NCI-H2081 (cell line): ENCODE measurements at places on chromosomes 1 and 21.

DNA sequence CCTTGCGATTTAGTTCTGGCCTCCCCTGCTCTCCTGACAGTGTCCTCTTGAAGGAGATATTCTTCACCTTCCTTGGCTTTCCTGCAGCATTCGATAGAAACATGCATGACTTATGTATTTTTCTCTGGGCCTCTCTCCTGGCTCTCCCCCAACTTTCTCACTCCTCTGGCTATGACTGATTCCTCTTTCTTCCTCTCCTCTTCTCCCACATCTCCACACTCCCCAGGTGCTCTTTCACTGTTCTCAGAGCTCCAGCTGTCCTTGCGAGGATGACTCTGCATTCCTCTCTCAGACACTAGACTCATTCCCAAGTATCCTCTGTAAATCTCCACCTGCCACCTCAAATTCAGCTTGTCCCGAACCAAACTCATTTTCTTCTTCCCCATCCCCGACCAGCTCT is 18.0 kb downstream of the LRRC42 start:
- no peak for DNase-seq

- no peak for DNase-seq
Observed at GRCh38 chr21:45438391-45439145, 33.6 kb downstream of the COL18A1 start.

DNA sequence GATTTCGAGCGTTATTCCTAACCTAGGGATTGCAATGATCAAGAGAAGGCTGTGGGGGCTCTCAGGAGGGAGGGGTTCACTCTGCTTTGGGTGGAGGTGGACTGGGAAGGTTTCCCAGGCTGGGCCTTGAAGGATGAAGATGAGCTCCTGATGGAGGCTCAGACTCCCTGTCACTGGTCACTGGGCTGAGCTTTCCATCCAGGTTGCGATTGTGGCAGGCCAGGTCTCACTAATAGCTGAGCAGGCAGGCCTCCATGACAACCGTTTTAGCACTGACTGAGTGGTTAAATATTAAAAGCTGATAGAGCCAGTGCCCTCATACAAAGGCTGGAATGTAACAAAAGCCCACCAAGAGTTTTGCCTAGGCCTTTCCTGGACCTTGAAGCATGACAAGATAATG is 36.2 kb upstream of the EFCAB14 start:
- DNase-seq, result no peak

GRCh38 chr1:99749504-99750347 is 16.7 kb downstream of the FRRS1 start:
- no peak for DNase-seq

GRCh38 chr1:92466683-92467352 is 19.9 kb downstream of the GFI1 start:
- no peak for DNase-seq

DNA sequence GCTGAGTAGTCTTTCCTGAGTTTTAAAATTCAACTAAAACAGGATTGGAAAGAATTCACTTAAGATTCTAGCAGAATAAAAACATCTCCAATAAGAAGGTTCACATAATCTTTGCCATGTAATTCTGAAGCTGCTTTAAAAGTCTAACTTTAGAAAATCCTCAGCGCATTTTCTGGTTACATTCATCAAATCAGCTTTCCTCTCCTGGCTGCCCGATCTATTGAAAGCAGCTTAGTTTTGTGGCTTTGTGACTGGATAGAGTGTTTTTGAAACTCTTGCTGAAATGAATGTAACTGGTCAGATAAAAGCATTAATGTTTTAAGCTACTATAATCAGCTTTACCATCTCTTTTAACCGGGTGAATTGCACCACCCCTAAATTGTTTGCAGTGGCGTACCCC is 66.8 kb downstream of the DOP1B start:
- DNase-seq, result no peak

GRCh38 chr21:25589887-25590286 is 17.4 kb downstream of the MRPL39 start:
- DNase-seq, result no peak

GRCh38 chr1:53734650-53735211 is 4.2 kb downstream of the GLIS1 start:
- no peak for DNase-seq

GRCh38 chr1:209227171-209227570 is 356.3 kb upstream of the CAMK1G start:
- DNase-seq, result no peak

DNA sequence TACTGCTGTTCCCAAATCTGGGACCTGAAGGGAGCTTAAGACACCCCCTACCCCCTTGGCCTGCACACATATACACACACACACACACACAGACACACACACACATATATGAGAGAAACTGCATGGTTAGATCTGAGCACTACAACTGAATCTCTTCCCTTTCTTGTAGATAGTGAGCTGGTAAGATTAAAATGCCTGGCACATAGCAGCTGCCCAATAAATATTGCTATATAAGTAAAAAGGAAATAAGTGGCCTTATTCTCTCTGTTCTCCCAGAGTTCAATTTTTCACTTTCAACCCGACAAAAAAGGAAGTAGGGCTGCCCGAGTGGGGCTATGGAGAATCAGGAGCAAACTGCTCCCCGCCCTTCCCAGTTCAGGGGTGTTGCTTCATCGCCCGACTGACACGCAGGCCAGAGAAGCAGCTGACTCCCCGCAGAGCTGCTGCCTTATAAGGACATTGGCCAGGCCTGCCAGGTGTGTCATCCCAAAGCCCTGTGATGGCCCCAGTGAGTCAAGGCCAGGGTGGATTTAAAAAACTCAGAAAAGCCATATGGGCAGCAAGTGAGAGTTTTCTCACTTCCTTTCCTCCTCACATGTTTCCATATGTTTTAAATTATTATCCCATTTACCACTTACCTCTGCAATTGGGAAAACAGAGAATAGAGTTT is 106.5 kb upstream of the SLC44A3 start:
- DNase-seq, result no peak

GRCh38 chr1:192489748-192490147 is 85.8 kb upstream of the RGS1 start:
- DNase-seq, result peak; percentile 92

DNA sequence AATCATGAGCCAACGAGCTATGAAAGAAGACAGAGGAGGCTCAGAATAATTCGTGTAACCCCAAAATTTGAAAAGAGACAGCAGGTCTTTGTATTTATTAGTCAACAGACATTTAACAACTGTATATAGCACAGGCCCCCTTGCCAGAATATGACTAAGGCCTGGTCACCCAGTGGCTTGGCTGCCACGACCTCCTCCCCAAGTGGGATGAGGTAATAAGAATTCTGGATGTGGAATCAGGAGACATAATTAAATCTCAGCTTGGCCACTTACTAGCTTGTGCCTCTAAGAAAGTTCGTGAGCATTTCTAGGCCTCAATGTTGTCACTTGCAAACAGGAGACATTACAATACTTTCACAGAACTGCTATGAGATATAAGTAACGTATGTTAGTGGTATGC is 134.2 kb upstream of the TNFSF4 start:
- no peak for DNase-seq

- DNase-seq, result no peak
Observed at GRCh38 chr1:218332416-218332815, 12.7 kb upstream of the TGFB2 start.

GRCh38 chr1:54581621-54582035 is 33.6 kb downstream of the ACOT11 start:
- DNase-seq, result peak; percentile 19

DNA sequence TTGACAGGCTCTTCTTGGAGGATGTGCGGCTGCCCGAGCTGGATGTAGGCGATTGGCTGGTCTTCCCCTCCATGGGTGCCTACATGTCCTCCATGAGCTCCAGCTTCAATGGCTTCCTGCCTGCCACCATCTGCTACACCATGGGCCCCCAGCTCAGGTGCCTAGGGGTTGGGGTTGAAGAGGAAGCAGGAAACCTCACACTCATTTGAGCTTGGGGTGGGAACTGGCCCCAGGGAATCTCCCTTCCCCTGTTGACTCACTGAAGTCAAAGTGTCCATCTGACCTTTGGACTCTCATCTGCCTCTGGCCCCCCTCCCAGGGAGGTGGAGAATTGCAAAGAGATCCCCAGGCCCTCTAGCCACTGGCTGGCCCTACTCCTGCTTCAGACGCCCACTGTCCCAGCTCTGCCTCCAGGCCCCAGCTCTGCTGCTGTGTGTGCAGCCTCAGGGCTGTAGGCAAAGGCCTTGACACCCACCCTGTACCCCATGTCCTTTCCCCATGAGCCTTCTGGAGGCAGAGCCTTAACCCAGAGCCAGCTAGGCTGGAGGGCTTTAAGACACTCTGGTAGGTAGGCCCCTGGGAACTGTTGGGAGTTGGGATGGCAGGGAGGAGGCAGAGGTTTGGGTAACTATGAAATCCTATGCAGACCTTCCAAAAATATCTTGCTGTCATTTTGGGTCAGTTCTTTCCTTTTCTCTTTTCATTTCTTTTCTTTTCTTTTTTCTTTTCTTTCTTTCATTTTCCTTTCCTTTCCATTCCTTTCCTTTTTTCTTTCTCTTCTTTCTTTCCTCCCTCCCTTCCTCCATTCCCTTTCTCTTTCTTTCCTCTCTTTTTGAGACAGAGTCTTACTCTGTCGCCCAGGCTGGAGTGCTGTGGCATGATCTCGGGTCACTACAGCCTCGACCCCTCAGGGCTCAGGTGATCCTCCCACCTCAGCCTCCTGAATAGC is 66.9 kb upstream of the TINAGL1 start:
- no peak for DNase-seq

- DNase-seq, result no peak
Observed at GRCh38 chr1:60133000-60133673, 59.6 kb upstream of the C1orf87 start.

GRCh38 chr1:102071451-102071850 is 74.7 kb upstream of the OLFM3 start:
- DNase-seq, result no peak

GRCh38 chr1:173506437-173506836 is 29.3 kb downstream of the PRDX6 start:
- no peak for DNase-seq
